ENCODE measurements at places on chromosomes 2 and 18. TPM values are rescaled to one million over a fixed set of nuclear protein-coding genes. Genes with fewer than 3 reads are reported as not detected.

Gene KCNJ13
- not detected for total RNA-seq

Gene RGPD4
- not detected for total RNA-seq

Gene ABCB11
- not detected for total RNA-seq

Gene ATL2
- 47.0 TPM for total RNA-seq

Gene ZNF638
- total RNA-seq = 75.6 TPM

Gene AKAIN1
- not detected for total RNA-seq

Gene MEP1B
- not detected for total RNA-seq

Gene GCKR
- total RNA-seq = 0.13 TPM

Gene SERPINB10
- not detected for total RNA-seq

Gene KLF7
- 8.5 TPM for total RNA-seq

Gene CDKL4
- 0.25 TPM for total RNA-seq

Gene RAPGEF4
- 17.7 TPM for total RNA-seq

Gene KCNIP3
- 0.13 TPM for total RNA-seq

Gene WNT10A
- total RNA-seq = not detected

Gene CHRND
- not detected for total RNA-seq

Gene CDH2
- total RNA-seq = 1.8 TPM

Gene PRKAG3
- total RNA-seq = not detected

Gene IL1F10
- not detected for total RNA-seq

Gene SERPINB13
- total RNA-seq = not detected

Measured in dermis microvascular lymphatic vessel endothelial cell (primary cell).